ENCODE measurements at places on chromosomes 7 and 10.

DNA sequence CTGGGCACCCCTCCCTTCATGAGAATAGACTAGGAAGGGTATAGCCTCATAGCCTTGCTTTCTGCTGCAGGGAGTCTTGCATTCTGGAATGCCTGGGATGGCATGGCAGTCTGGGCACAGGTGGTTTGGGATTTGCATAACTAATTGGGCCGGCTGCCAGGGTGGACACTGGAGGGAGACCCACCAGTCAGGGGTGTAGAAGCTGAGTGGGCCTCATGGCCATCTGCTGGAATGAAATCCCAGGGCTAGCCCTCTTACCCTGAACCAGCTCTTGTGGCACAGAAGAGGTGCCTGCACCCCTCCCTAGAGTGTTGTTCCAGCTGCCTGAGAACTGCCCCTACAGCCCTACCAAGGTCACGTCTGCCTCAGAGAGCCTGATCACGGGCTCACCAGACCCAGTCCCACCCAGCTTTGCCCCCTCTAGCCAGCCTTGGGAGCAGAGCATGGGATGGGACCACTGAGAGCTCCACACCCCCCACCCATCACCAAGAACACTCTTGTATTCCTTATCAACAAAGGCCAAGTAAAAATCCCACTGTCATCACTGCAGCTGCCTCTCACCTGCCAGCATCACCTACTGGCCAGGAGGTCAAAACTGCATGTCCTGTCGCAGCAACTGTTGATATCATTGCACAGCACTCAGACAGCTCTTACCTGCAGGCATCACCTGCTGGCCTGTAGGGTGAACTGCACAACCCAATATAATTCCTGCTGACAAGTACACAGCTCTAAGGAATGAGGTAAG is 148.9 kb downstream of the ZEB1 start:
- no peak for DNase-seq

DNA sequence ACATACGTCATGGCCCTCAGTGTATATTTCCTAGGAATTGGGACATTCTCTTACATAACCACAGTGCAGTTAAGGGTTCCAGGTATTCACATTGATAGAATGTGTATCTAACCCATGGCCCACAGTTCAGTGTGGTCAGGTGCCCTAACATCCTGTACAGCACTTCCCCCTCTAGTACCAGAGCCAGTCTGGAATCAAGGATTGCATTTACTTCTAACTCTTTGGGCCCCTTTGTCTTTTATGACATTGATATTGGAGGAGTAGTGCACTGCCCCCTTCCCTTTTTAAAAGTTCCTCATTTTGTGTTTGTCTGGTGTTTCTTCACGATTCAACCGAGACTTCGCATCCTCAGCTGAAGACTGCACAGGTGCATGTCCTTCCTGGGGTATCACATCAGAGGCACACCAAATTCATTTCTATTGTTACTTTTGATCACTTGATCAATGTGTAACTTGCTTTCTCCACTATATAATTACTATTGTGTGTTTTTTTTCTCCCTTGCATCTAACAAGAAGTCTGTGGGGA is 22.4 kb upstream of the NPFFR1 start:
- no peak for DNase-seq

DNA sequence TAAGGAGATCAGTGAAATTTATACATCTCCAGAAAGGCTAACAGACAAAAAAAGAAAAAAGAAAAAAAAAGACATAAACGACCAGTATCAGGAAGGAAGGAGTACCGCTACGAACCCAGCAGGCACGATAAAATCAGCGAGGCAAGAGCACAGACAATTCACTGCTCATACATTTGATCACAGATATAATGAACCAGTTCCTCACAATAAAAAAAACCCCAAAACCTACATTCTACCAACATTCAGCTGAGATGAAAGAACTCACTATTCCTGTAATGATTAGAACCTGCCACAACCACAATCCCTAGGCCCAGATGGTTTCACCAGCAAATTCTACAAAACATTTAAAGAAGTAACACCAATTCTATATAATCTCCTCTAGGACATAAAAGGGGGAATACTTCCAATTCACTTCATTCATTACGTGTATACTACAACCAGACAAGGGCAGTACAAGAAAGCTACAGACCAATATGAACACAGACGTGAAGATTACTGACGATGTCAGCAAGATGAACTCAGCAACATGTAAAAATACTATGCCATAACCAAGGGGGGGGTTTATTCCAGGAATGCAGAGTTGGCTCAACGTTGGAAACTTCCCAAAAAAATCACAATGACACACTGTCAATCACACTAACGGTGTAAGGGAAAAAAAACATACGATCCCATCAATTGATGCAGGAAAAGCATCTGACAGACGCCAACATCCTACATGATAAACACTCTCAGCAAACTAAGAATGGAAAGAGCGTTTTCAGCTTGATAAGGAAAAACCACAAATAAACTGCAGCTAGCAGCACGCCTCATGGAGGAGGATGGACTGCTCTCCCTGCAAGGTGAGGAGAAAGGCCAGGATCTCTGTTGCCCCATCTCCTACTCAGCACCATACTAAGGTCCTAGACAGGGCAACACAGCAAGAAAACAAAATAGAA is 256.2 kb downstream of the ELFN1 start:
- no peak for DNase-seq

- DNase-seq = no peak
These were observed 661.3 kb downstream of the PARD3 start for GRCh38 chr10:34153663-34154382.

DNA sequence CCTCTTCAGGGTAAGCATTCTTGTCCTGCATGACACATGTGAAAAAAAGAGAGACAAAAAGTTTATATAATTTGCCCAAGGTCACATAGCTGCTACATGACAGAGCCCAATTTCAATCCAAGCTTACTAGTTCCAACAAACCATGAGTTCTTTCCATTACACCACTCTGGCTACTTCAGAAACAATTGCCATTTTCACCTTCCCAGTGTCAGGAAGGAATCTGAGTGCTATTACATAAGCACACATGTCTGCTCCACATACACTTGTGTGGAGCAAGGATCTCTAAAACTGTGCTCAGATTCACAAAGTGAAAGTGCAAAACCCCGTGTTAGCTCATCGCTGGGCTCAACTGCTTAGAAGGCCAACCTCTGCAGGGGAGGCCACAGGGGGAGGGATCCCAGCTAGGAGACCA is 356.2 kb upstream of the NFE2L3 start:
- DNase-seq = no peak

- DNase-seq = no peak
These were observed 41.7 kb downstream of the OGDH start for GRCh38 chr7:44647981-44648714.

DNA sequence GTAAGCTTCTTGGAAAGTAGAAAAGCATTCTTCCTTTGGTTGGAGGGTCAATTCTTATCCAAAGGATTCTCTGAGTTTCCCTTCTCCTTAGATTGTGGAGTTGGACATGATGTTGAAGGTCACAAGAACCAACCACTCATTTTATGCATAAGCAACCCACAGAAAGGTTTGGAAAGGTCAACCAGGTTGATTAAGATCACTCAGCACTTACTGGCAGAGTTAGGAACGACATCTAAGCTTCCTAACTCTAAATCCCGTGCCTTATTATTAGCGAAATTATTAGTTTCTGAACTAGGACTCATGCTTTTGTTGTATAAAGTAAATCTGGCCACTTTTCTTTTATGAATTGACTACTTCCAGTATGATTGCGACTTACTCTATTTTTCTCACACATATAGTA is 137.0 kb upstream of the MINDY3 start:
- no peak for DNase-seq

- DNase-seq = no peak
These were observed 8.8 kb upstream of the ZNF248 start for GRCh38 chr10:37865957-37866803.

- no peak for DNase-seq
These were observed 2.0 kb upstream of the ANLN start for GRCh38 chr7:36387435-36388231.

DNA sequence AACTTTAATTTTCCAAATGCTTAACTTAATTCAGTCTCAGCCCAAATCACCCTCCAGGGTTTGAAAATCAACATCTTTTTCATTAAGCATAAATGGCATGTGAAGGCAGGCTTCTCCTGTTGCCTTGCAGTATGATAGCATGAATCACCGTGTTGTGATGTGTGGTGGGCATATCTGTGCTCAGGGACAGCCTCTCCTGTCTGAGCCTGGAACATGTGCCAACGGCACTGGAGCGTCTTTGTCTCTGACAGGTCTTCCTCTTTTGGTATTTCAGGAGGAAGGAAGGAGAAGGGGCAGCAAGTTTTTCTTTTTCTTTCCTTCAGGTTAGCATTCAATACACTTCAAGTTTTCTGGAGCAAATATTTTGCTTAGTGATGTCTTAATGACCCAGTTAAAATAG is 57.6 kb downstream of the LRGUK start:
- DNase-seq = no peak

DNA sequence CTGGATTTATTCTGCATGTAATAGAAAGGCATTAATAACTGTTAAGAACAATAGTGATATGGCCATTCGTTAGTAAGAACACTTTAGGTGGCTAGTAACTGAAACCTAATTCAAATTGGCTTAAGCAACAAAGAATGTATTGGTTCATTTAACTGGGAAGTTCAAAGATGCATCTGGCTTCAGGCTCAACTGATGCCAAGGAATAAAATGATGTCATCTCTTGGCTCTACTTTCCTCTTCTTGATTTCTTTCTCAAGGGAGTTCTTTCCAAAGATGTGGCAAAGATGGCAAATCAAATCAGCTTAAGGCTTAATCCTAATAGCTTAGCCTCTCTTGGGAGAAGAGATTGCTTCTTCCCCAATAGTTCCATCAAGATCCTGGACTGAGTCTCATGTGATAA is 51.6 kb downstream of the PIK3CG start:
- no peak for DNase-seq

GRCh38 chr7:67878808-67879207 is 882.2 kb downstream of the TYW1 start:
- no peak for DNase-seq

Data from stimulated activated CD4-positive, alpha-beta T cell treated with anti-CD3 and anti-CD28 coated beads, Interleukin-15, amount 100 ng/mL, for 1 hour (primary cell).